ENCODE measurements at places on chromosomes 3 and 15.

- no peak for DNase-seq
Measured at GRCh38 chr3:186932281-186933181, 2.2 kb downstream of the ST6GAL1 start.

DNA sequence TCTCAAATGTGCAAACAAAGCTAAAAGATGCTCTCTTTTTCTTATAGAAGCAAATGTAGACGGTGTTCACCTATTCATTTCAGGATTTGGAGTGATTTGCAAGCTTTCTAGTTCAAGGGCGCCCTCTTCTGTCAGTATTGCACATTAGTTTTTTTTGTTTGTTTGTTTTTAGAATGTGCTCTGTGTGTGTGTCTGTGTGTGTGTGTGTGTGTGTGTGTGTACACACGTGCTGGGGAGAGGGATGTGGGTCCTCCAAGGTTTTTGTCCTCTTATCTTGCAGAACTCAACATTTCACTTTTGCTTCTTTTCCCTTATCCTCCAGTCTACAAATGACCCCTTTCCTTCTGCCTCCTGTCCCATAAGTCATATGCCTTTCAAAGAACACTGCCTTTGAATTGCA is 23.5 kb downstream of the DNAH1 start:
- DNase-seq = peak; percentile 74

GRCh38 chr3:89488800-89489580 is 381.6 kb downstream of the EPHA3 start:
- DNase-seq = no peak

DNA sequence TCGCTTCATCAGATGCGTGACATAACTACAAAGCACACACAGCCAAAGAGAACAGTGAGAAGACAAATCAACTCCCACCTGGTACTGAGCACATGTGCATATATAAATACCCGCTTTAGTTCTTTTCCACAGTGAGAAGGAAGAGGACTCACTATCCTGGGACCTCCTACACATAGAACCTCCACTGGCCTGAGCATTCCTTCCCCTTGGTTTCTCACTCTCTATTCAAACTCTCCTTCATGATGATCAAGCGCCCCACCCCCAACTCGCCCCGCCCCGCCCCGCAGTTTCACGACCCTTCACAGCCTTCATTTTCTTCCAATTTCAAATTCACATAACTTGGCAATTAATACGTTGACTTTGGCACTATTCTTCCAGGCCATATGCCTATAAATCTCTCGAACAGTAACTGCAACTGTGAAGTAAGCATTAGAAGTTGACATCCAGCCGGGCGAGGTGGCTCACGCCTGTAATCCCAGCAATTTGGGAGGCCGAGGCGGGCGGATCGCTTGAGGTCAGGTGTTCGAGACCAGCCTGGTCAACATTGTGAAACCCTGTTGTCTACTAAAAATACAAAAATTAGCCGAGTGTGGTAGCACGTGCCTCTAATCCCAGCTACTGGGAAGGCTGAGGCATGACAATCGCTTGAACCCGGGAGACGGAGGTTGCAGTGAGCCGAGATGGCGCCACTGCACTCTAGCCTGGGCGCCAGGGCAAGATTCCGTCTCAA is 1.1 kb downstream of the RPS17 start:
- no peak for DNase-seq

- no peak for DNase-seq
Measured at GRCh38 chr3:152531717-152532116, 263.0 kb downstream of the MBNL1 start.

GRCh38 chr15:96497951-96498350 is 167.5 kb downstream of the NR2F2 start:
- DNase-seq = no peak

DNA sequence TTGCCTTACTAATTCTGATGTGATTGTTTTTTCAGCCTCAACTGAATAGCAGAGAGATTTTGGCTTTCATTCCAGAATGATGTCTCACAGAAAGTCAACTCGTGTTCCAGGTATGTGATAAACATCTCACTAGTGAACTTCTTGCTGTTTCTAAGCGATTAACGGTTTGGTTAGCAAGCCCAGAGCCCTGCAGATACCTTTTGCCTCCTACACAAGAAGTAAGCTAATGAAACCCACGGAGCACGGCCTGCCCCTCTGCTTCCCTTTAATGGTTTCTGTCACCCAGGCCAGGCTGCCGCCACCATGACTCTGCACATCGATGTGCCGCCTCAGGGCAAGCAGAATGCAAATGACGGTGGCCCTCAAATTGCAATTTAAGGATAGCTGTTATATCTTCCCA is 155.9 kb upstream of the ICE2 start:
- no peak for DNase-seq

DNA sequence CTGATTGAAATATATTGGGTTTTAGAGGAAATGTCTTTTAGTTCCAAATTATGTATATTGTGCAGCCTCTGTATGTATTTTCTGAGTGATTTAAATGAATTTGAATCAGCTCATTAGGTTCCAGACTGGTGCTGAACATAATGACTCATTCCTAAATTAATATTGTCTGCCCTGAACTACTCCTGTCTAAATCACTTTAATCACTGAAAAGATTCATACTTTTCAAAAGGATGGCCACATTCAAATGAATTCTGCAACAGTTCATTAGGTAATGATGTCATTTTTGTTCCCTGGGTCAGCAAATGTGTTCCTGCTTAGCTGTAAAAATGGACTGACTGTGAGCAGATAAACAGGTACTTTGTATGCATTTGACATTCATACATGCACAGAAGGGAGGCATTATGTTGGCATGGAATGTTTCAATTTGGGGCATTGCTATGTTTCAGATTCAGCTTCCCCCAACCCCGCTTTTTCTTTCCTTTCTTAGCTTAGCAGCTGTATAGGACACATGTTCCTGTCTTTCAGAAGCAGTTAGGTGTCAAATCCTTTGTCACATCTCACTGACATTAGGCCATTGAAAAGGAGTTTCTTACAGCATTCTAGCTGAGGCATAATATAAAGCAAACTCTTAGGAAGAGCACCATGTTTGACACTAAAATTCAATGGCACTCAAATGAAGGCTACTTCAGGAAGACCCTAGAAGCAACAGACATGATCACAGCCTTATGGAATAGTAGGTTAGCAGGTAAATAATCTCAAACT is 318.5 kb upstream of the ARPP21 start:
- DNase-seq = no peak

DNA sequence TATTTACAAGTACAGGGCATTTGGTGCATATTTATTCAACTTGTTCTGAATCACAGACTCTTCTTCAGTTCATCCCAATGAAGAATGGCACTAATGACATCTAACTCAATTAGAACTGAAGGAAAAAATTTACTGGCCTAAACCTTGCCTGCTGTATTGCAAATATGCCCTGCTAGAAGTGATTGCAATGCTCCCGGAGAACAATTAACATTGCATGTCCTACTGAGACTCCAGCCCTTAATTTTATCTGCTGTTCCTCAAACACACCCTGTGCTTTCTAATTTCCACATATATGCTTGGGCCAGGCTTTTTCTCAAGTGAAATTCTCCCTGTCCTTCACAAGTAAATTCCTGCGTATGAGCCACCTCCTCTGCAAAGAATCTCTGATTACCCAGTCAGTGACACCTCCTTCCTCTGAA is 8.3 kb downstream of the ACKR4 start:
- no peak for DNase-seq

All from globus pallidus (tissue), 1 donor.